ENCODE measurements at places on chromosomes 5 and 9.

DNA sequence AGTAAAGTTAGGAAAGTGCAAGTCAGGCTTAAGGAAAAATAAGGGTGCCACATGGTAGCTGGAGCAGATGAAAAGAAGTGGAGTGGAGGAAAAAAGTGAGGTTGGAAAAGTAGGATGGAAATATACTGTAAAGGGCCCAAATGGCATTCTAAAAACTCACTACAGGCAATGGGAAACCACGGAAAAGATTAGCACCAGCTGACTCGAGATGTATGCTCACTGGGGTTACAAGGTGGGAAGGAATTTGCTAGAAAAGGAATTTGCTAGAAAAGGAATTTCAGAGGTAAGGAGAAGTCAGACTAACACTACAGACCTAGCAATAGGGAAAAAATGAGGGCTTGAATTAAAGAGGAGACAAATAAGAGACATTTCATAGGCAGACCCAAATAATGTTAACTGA, 3.6 kb downstream of the PSMD5 start:
- DNase-seq: no peak

DNA sequence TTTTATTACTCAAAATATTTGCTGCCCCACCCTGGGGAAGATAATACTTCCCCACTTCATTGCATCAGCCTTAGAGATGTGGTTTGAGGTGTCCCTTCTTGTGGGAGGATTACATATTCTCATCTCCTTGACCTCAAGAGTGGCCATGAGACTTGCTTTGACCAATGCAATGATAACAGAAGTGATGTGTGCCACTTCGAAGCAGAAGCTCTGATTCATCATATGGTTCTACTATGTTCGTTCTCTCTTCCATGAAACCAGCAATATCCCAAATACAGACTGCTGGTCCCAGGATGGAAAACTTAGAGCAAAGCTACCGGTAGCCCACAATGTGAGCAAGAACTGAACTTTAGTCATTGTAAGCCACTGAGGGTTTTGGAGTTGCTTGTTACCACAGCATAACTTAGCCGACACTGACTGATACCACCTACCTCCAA, 92.0 kb downstream of the THBS4 start:
- no peak for DNase-seq

DNA sequence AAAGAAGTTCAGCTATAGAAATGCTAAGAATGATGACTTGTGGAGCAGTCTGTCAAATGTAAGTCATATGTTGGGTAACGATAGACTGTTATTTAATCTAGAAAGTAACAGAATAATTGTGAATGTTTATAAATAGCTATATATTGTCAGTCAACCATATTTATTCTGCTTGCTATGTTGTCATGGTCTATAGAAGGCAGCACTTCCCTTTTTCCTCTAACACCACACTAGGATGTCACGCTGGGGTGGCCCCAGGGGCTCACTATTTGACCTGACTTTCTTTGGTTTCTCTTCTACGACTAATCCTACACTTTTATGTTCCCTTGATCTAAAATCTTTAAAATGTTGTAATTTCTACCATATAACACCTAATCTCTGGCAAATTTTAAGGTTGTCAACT, 20.5 kb downstream of the ERAP2 start:
- DNase-seq: no peak

GRCh38 chr5:124742983-124743601, 3.3 kb downstream of the ZNF608 start:
- DNase-seq: no peak

GRCh38 chr5:175550055-175550805, 71.9 kb downstream of the SFXN1 start:
- no peak for DNase-seq

DNA sequence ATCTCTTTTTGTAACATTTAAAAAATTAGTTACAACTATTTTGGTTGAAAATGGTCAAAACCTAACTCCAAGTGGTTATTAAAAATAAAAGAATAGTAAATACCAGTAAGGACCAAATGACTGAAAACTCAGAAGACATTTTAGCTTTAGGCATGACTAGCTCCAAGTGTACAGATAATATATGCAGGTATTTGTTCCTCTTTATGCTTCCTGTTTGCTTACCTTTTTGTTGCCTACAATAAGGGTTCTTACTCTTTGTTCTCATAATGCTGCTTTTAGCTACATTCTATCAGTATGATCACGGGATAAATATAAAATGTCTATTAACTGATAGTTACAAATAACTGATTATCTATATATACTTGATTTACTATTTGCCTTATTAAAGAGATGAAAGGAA, 259.6 kb downstream of the CDH12 start:
- DNase-seq: no peak

DNA sequence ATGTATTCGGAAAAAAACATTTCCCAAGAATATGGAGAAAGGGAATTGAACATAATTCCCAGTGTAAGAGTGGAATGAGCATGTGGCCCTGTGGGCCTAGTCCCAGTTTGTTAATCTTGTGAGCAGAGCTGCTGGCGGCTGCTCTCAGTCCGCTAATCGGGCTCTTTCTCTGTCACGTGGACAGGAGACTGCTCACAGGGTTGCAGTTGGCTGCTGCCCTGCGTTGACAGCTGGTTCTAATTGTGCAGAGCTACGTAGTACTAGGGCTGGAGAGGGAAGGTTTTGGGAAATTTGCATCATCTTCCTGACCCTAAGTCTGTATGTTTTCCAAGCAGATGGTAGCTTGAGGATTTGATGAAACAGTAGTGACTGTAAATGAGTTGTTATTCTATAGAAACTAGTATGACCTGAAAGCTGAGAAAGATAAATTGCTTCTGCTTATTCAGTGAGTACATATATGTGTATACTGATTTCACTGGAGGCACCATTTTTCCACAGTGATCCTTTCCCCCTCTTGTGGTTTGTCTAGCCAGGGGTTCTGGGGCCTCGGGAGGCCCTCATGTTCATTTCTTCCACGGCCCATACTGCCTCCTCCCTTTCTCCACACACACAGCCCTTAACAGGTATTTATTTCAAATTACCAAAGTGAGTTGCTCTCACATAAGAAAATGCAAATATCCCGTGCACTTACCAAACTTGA, 100.6 kb downstream of the ANGPTL2 start:
- no peak for DNase-seq

- no peak for DNase-seq
Measured at GRCh38 chr5:122517091-122517490, 205.1 kb downstream of the SNCAIP start.

GRCh38 chr9:29289365-29289764, 1716.1 kb upstream of the C9orf72 start:
- no peak for DNase-seq

Data from NCI-H510A (cell line).